CD4-positive, alpha-beta T cell treated with Interleukin-4 for 4 hours (primary cell): ENCODE measurements at places on chromosomes 4 and X.

DNA sequence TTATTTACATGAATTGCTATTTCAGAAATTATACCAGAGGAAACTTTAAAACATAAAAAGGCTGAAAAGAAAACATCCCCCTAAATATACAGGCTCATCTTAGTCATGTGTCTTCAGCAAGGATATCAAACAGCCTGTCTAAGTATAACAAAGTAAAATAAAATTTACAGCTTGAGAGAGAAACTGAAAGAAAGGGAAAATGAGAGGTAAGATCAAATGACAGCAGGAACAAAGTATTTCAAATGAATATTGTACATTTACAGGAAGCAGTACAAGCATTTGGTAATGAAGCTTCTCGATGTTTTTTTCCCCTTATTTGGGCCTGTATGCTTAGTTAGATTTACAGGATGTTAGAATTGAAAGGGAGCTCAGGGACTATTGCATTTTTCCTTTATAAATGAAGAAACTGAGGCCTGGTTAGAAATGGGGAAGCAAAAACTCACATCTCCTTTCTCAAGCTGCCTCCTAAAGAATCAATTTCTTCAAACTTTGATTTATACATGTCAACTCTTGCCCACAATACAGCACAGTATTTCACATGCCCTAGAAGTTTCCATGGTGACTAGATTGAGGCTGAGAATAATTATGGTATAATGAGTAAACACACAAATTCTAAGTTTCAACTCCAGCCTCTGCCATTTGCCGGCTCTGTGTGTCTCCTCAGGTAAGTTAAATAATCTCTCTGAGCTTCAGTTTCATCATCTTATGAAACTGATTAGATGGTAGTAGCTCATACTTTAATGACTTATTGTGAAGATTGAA, 29.3 kb downstream of the DAPP1 start:
- DNase-seq, result peak; percentile 33

DNA sequence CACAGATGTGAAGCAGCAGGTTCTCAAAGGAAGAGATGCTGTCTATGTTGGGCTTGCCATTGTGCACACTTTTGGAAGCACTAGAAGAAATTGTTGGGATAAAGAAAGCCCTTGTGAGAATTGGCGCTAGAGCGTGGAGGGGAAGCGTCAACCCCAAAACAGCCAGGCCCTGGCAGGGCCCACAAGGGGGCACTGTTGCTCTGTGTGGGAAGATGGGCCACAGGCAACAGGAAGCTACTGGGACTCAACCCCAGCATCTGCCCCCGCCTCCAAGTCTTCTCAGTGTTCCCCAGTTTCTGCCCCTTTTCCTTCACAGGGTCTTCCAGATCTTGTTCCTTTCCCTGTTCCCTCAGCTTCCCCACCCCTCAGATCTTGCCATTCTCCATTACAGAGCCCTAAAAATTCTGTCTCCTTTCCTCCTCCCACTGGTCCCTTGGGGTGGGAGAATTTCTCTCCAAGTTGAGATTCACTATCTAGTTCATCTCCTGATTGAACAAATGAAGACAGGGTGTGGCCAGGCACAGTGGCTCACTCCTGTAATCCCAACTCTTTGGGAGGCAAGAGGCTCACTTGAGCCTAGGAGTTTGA, 85.5 kb downstream of the STARD8 start:
- peak; percentile 37 for DNase-seq

DNA sequence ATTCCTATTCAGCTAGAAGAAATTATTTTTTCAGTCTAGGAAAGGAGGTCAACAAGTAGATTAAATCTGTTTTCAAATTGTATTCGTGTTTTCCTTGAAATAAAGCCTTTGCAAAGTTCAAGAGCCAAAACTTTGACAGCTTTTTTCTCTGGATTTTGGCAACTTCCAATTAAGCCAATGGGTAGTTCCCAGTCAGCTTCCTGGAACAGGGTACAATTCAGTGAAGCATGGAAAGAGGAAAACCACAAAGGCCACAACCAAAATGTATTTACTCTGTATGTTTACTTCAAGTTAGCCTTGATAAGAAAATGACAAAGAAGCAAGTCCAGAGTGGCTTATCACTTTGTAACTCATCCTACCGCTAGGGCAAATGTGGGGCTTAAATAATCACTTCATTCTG, 188.6 kb downstream of the COMMD8 start:
- no peak for DNase-seq

DNA sequence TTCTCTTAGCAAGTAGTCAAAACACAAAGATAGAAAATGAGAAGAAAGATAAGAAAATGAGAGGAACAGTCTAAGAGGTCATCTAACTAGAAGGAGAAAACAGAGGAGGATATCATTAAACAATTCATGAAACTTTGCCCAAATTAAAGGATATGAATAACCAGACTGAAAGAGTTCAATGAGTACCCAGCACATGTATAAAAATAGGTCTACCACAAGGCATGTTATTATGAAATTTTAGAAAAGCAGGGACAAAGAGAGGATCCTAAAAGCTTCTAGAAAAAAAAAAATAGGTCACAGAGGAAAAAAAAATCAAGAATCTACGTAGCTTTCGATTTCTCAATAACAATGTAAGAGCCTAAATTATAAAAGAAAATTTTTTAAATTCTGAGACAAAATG, 118.5 kb downstream of the WDFY3 start:
- DNase-seq, result no peak

DNA sequence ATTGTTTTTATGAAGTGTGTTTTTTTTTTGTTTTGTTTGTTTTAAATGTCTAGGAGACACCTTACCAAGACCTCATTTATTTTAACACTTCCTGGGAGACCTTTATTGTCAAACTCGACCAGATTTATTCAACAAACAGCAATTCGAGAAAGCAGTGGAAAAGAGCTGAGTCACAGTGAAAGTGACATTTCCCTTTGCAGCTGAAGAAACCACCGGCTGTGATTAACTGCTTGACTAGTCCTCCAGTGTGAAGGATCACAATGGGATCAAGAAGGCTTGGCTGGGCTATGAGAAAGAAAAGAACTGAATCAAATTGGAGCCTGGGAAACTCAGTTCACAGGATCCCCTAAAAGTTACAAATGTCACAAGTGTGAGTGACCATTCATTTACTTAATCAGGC, 11.9 kb upstream of the ADH7 start:
- DNase-seq, result peak; percentile 1

GRCh38 chrX:9144701-9145241, 110.8 kb upstream of the FAM9B start:
- no peak for DNase-seq

- DNase-seq, result no peak
Measured at GRCh38 chr4:137967480-137968190, 274.5 kb downstream of the SLC7A11 start.

DNA sequence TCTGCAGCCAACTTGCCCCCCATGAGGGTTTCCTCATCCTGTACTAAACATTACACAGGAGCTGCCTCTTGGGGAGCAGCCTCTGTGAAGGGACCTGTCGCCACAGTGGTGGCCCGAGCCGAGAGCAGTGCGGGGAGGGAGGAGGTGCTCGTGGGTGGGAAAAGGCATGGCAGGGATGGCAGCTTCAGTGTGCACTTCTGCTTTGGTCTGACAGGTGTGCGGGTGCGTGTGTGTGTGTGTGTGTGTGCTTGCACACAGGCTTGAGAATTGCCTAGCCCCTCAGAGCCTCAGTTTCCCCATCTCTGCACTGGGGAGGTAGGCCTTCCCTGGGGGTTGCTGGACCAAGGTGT, 3.9 kb downstream of the SH3TC1 start:
- DNase-seq, result no peak

GRCh38 chr4:38619316-38619715, 44.7 kb upstream of the KLF3 start:
- DNase-seq, result no peak

- DNase-seq, result peak; percentile 39
Measured at GRCh38 chr4:165464813-165465381, 86.1 kb downstream of the CPE start.

GRCh38 chr4:18935659-18936345, 914.2 kb upstream of the LCORL start:
- no peak for DNase-seq

DNA sequence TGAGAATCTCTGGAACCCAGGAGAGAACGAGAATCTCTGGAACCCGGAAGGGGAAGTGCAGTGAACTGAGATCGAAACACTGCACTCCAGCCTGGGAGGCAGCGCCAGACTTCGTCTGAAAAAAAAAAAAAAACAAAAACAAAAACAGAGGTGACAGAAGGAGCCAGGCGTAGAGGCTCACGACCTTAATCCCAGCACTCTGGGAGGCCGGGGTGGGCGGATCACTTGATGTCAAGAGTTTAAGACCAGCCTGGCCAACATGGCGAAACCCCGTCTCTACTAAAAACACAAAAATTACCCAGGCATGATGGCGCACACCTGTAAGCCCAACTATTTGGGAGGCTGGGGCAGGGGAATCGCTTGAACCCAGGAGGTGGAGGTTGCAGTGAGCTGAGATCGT, 17.0 kb downstream of the ZNF280C start:
- no peak for DNase-seq

DNA sequence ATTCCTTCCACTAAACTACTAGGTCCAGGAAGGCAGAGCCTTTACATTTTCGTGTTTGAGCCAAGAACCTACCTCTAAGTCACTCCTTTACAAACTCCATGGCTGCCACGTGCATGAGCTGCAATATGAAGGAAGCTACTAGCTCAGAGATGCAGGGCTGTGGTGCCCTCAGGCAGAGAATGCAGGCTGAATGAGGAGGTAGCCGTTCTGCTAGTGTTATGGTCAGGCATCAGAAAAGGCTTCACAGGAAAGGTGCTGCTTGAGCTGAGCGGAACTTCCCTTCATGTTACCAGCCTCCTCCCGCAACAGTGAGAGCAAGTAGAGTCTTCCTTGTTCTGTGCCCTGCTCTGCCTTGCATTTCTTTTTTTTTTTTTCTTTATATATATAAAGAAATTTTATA, 148.3 kb upstream of the PACRGL start:
- no peak for DNase-seq

DNA sequence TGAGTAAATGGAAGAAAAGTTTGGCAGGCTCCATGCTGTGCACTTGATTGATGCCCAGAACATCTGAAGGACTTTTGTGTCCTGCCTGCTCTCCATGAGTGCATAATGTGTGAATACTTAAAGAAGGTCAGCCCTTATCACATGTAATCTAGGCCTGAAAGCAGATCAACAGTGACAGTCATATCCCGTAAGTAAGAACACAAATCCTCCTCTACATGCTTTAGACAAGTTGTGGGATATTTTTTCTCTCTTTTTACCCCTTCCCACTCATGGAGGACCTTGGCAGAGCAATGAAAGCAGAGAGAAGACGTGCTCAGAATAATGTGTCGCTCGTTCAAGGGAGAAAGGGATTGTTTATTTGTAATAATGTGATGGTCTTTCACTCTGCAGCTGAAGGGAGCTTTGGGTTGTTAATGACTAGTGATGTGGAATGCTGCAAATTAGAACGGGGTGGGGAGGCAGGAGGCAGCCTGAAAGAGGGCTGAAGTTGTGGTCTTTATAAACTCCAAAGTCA, 286.6 kb downstream of the BMPR1B start:
- no peak for DNase-seq

DNA sequence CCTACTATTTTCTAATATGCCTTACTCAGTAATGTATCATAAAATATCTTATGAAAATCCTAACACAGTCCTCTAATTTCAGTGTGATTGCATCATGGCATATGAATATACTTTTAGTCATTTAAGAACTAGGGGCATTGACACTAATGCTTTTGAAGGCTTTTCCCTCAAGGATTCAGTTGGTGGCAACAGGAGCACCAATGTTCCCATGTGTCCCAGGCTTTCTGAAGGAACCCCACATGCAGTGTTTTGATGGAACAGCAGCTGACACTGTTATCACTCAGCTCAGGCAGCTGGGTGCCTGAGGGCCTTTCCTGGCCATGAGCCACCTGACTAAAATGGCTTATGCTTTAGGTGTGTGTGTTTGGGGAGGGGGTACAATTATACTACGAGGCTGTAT, 348.3 kb downstream of the ARHGAP24 start:
- DNase-seq, result no peak

DNA sequence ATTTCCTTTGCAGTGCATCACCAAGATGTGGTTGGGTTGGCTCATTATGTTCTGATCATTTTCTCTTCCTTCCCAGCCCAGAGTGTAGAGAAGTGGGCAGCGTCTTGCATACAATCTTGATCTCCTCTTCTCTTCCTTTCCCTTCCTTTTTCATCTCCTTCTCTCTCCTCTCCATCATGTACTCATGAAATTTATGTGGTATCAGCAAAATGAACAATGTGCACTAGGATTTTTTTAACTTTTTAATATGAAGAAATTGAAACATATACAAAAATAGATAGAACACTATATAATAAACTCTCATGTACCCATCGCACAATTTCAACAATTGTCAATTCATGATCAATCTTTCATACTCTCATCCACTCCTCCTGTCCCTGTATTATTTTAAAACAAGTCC, 593.5 kb downstream of the BCOR start:
- DNase-seq, result no peak

- no peak for DNase-seq
Measured at GRCh38 chr4:75710246-75710645, 14.1 kb upstream of the USO1 start.

- no peak for DNase-seq
Measured at GRCh38 chr4:74751247-74751646, 43.1 kb downstream of the BTC start.

GRCh38 chrX:54066841-54067240, 22.6 kb upstream of the PHF8 start:
- no peak for DNase-seq

GRCh38 chrX:11407331-11408108, 114.3 kb downstream of the AMELX start:
- DNase-seq, result no peak

DNA sequence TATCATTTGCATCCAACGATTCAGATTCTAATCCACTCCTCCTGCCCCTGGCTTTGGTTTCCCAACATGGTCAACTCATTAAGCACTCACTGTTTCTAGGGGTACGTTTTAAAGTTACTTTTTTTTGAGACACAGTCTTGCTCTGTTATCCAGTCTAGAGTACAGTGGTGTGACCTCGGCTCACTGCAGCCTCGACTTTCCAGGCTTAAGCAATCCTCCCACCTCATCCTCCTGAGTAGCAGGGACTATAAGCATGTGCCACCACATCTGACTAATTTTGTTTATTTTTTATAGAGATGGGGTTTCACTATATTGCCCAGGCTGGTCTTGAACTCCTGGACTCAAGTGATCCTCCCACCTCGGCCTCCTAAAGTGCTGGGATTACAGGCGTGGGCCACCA, 48.9 kb downstream of the TMEM156 start:
- no peak for DNase-seq

- DNase-seq, result no peak
Measured at GRCh38 chr4:174739576-174739975, 89.5 kb downstream of the GLRA3 start.

DNA sequence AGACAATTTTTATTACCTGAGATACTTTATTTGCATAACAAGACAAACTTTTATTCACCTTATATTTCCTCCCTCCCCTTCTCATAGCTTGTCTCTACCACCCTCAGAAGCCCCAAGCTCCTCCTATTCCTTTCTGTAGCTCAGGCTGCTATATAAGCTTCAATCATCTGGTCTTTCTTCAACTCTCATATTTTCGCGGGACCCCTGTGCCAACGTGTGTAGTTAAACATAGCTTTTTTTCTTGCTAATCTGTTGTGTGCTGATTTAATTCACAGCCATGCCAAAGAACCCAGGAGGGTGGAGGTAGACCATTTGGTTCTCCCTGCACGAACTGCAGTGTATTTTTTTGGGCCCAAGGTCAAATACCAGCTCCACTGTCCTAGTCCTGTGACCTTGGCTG, 21.1 kb upstream of the CD38 start:
- no peak for DNase-seq
